ENCODE measurements at places on chromosomes 6 and 20.
A peak's percentile ranks its signal among the peaks of the same experiment; 100 is the strongest.

DNA sequence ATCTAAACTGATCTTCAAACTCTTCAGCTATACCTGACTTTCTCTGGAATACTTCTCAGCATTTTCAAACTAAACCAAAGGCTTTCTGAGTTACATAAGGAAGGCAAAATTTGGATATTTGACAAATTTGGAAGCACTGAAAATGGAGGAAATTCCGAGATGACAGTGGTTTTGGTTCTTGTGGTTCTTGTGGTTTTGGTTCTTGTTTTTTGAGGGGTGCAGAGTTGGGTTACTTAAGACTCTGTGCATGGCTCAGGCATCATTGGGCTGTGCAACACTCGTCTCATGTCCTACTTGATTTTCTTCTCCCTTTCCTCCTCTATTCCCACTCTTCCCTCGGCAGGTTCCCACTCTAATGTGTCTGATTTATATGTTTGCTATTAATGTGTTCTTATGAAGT lies 78.0 kb downstream of the SLC22A3 start:
- no peak for DNase-seq

GRCh38 chr6:137871291-137871690 lies 4.2 kb downstream of the TNFAIP3 start:
- no peak for DNase-seq

DNA sequence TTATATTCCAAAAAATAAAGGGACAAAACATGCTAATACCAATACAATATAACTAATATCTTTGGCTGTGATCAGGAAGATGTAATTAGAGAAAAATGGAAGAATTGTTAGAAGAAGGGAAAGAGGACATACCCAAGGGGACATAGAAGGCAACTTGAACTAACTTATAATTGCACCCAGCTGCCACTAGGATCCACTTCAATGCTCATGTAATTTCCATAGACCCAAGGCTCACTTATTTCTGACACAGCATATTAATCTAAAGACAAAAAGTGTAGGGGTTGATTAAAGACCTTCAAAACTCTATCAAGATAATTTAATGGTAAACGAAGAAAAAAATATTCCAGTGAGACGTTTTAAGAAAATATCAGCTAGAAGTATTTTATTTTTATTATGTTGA lies 396.0 kb upstream of the ADGRB3 start:
- no peak for DNase-seq

GRCh38 chr6:15081447-15081846 lies 164.4 kb upstream of the JARID2 start:
- DNase-seq: no peak

- no peak for DNase-seq
Measured at GRCh38 chr20:57874141-57874540, 164.3 kb upstream of the PMEPA1 start.

DNA sequence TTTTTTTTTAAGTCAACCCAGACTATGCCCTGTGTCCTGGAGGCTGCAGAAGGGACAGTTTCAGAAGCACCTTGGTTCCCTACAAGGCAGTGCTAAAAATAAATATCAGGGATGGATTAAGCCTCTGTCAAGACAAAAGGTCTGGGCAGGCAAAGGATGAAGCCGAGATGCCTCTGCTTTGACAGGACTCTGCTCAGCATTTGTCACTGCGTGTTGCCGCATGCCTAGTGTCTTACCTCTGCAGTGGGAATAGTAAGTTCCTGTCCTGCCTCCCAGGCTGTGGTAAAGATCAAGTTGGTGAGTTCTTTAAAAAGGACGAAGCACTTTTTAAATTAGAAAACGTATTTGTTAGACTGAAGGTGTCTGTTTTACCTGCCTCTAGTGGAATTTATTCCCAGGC lies 15.1 kb downstream of the AAR2 start:
- peak; percentile 41 for DNase-seq

DNA sequence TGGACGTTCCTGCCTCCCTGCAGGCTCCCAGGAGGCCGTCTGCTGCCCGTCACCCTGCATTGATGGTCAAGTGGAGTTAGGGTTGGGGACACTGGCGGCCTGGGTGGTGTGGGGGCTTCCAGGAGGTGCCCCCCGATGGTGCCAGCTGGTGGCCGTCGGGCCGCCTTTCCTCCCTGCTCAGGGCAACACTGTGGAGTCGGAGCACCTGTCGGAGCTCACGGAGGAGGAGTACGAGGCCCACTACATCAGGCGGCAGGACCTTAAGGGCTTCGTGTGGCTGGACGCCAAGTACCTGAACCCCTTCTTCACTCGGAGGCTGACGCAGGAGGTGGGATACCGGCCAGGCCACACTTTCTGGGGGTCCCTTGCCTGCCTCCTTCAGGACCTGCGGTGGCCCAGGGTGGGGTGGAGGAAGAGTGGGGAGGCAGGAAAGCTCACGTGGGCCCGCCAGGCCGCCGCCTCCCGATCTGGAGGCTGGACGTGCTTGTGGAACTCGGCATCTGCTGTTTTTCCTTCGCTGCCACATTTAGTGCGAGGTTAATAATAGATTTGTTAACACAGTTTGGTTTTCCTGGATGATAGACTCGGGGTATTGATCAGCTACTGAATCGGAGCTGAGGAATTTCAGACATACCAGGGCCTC lies 28.6 kb downstream of the SPATA2 start:
- no peak for DNase-seq

GRCh38 chr20:10313215-10313614 lies 94.6 kb downstream of the SNAP25 start:
- DNase-seq: no peak

- no peak for DNase-seq
Measured at GRCh38 chr6:135503703-135504475, 6.3 kb upstream of the AHI1 start.

- DNase-seq: no peak
Measured at GRCh38 chr6:101582792-101583191, 189.3 kb downstream of the GRIK2 start.

DNA sequence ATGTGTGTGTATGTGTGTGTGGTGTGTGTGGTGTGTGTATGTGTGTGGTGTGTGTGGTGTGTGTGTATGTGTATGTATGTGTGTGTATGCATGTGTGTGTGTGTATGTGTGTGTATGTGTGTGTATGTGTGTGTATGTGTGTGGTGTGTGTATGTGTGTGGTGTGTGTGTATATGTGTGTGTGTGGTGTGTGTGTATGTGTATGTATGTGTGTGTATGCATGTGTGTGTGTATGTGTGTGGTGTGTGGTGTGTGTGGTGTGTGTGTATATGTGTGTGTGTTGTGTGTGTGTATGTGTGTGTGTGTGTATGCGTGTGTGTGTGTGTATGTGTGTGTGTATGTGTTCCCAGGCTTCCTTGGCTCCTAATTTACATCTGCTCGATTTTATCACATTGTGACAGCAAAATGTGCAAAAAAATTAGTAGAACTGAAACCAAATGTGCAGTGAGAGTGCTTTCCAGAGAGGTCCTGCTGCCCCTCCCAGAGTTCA lies 234.5 kb downstream of the BMP7 start:
- DNase-seq: no peak

DNA sequence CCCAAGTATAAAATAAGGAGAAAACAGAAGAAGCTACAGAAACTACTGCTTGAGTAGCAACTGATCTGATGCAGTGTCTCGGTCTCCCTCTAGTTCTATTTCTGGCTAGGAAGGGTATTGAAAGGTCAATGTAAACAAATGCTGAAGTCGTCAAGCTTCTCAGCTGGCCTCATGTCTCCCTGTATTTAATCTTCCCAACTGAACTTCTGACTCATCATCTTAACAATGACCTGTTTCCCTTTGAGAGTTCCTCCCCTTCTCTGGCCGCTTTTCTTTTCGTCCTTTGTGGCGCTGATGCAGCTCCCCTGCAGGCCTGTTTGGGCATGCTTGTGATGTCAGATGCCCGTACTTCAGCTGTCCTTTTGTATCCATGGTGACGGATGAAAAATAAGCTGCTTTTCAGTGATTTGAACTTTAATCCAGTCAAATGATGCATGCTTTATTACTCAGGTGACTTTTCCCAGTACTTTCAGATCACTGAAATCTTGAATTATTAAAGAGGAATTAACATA lies 7.8 kb upstream of the LCA5 start:
- DNase-seq: peak; percentile 91

- peak; percentile 27 for DNase-seq
Measured at GRCh38 chr6:10522929-10523573, 1.9 kb downstream of the GCNT2 start.

GRCh38 chr20:36835453-36836198 lies 40.3 kb upstream of the TLDC2 start:
- DNase-seq: peak; percentile 98

DNA sequence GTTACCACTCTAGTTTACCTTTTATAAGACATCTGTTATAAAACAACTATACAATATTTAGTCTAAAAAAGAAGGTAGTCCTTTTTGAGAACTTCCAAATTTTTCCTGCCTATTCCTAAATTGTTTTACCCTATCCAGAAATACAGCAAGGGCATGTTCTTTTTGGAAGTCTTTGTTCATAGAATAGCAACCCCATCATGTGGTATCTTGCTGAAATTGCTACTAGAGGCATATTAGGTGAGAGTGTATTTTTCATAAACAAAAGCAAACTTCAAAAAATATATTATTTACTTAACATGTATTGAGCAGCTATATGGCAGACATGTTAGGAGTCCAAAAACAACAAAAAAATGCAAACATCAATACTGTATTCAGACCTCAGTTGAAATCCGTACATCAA lies 371.8 kb upstream of the NRSN1 start:
- no peak for DNase-seq

- peak; percentile 16 for DNase-seq
Measured at GRCh38 chr6:149716181-149716963, 1.5 kb downstream of the LATS1 start.

- no peak for DNase-seq
Measured at GRCh38 chr20:49542514-49542991, 25.4 kb downstream of the PTGIS start.

DNA sequence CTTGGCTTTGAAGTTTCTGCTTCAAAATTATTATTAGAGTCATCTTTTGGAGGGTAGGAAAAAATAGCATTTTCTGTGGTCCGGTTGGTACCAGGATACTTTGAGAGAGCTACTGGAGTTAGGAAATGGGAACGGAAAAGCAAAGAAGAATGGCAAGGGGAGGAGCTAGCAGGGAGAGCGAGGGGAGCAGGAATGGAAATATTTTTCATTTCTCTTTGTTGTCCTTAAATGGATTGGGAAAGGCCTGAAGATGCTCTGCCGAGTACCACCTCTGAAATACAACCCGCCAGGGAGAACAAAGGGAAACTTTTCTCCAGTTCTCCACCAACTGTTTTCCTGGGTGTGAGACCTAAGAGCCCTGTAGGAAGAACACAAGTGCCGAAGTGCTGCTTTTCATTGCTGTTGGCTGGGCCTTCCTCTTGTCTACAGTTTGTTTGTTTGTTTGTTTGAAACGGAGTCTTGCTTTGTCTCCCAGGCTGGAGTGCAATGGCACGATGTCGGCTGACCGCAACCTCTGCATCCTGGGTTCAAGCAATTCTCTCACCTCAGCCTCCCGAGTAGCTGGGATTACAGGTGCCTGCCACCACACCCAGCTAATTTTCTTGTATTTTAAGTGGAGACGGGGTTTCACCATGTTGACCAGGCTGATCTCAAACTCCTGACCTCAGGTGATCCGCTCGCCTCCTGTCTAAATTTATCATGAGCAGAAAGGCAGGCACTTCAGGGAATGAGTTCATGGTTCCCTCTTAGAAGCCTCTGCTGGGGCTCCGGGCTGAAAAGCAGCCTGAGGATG lies 3.5 kb upstream of the TRAF3IP2 start:
- no peak for DNase-seq

- no peak for DNase-seq
Measured at GRCh38 chr6:89781070-89782034, 38.2 kb downstream of the MDN1 start.

GRCh38 chr20:19835533-19836222 lies 77.6 kb downstream of the RIN2 start:
- DNase-seq: no peak

DNA sequence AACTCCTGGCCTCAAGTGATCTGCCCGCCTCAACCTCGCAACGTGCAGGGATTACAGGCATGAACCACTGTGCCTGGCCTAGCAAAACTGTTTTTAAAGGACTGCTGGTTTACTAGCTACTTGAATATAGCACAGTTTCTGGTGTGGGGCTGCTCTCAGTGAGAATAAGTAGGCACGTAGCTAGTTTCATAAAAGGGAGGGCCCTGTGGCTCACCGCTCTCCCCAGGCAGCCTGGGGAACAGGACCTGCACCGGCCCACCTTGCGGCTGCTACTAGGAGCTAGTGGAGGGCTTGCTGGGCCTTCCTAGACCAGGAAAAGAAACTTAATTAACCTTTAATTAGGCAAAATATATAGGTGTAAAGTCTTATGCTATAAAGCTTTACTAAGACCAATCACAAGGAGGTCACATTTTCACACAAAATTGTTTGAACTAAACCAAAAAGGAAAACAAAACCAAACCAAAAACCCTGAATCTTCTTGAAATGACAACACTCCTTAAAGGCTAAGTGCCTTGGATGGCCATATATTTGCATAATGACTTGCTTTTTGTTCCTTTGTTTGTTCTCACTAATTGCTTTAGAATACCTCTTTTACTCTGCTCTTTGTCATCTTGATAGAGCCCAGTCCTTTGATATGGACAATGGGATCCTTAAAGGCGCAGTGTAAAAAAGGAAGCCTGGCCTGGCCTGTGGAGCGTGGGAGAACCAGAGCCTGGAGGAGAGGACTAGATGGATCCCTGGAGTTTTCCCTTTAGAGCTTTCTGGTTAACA lies 69.5 kb upstream of the SAMD5 start:
- no peak for DNase-seq

- peak; percentile 58 for DNase-seq
Measured at GRCh38 chr6:109690373-109690736, 647 bp downstream of the AK9 start.

GRCh38 chr20:52127309-52127708 lies 64.3 kb downstream of the ZFP64 start:
- no peak for DNase-seq

All from tongue (tissue), 3 donors.